Fibroblast of lung (primary cell): ENCODE measurements at places on chromosomes 6 and 20. TPM values are rescaled to one million over a fixed set of nuclear protein-coding genes. Genes with fewer than 3 reads are reported as not detected.

The SALL4 gene
- 0.51 and 1.5 TPM in 2 replicates for total RNA-seq

The HLA-G gene
- total RNA-seq, result not detected in 2 replicates

The BPIFB2 gene
- not detected in 2 replicates for total RNA-seq

The TOP1 gene
- total RNA-seq, result 27.0 and 35.3 TPM in 2 replicates

The PACRG gene
- 0.26 and 0.66 TPM in 2 replicates for total RNA-seq

The EFCAB8 gene
- under 0.01 and 0.26 TPM in 2 replicates for total RNA-seq

The C6orf141 gene
- 0.33 and 0.77 TPM in 2 replicates for total RNA-seq

- no peak overlapping the region for H3K27ac ChIP-seq
- H3K36me3 ChIP-seq, result no peaks in the 10 kb centered on the region
- no peaks in the 10 kb centered on the region for H3K27me3 ChIP-seq
- no peaks in the 10 kb centered on the region for H3K4me1 ChIP-seq
Measured at GRCh38 chr6:156193381-156193780, 583.8 kb upstream of the ARID1B start.

- H3K4me1 ChIP-seq, result peaks cover 11% of the 10 kb centered on the region
- DNase-seq, result no peak
Measured at GRCh38 chr6:170311696-170312095, 5.1 kb downstream of the FAM120B start.

- no peak overlapping the region for H3K27ac ChIP-seq
- DNase-seq, result no peak
- no peaks in the 10 kb centered on the region for H3K27me3 ChIP-seq
- no peak overlapping the region for H3K4me3 ChIP-seq
Measured at GRCh38 chr6:26319405-26320128, 45.4 kb upstream of the BTN3A2 start.

GRCh38 chr6:56951049-56951831 is 3.7 kb upstream of the BEND6 start:
- H3K4me1 ChIP-seq, result peaks cover 4% of the 10 kb centered on the region
- H3K4me3 ChIP-seq, result no peak overlapping the region
- peaks cover 2% of the 10 kb centered on the region for H3K36me3 ChIP-seq
- DNase-seq, result peak; percentile 37
- H3K27ac ChIP-seq, result no peak overlapping the region
- H3K27me3 ChIP-seq, result no peaks in the 10 kb centered on the region

DNA sequence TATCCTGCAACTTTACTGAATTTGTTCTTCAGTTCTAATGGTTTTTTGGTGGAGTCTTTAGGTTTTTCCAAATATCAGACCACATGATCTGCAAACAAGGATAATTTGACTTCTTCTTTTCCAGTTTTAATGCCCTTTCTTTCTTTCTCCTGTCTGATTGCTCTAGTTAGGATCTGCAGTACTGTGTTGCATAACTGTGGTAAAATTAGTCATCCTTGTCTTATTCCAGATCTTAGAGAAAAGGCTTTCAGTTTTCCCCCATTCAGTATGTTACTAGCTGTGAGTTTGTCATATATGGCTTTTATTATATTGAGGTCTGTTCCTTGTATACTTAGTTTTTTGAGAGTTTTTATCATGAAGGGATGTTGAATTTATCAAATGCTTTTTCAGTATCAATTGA is 4.3 kb downstream of the MICA start:
- H3K4me1 ChIP-seq, result peaks cover 8% of the 10 kb centered on the region
- peak; percentile 79 for DNase-seq
- H3K4me3 ChIP-seq, result no peak overlapping the region
- no peaks in the 10 kb centered on the region for H3K27me3 ChIP-seq

DNA sequence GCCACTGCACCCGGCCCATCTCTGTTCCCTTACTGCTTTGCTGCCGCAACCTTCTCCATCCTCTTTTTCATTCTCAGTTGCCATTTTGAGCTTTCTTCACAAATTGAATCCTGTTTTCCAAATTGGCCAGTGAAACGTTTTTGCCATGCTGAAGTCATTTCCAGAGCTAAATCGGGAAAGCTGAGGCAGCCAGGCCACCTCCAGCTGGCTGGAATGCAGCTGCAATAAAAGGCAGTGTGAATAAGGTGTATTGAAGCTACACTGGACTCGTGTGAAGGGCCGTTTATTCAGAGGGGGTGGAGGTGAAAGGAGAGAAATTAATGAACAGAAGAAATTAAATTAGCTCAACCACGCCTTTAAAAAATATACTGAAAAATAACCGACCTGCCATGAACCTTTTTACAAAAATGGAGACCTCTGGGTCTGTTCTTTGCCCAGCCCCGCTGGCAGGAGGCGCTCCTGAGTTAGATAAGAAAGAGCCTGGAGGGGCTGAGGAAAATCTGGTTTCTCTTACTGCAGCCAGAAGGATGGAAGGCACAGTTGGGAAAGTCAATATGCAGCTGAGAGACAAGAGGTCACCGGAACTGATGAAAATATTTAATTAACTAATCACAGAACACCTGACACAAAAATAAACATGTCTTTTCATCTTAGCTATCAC is 283.9 kb downstream of the FOXC1 start:
- H3K27me3 ChIP-seq, result no peaks in the 10 kb centered on the region
- no peak overlapping the region for H3K27ac ChIP-seq
- no peaks in the 10 kb centered on the region for H3K4me1 ChIP-seq
- H3K36me3 ChIP-seq, result no peaks in the 10 kb centered on the region

GRCh38 chr20:10347086-10347880 is 86.7 kb downstream of the MKKS start:
- H3K4me3 ChIP-seq, result no peak overlapping the region
- H3K27ac ChIP-seq, result no peak overlapping the region
- no peaks in the 10 kb centered on the region for H3K27me3 ChIP-seq
- peaks cover 5% of the 10 kb centered on the region for H3K4me1 ChIP-seq
- H3K36me3 ChIP-seq, result no peaks in the 10 kb centered on the region

GRCh38 chr20:3046677-3047462 is 1.0 kb downstream of the MRPS26 start:
- H3K4me3 ChIP-seq, result peak overlapping the region; percentile 80
- no peaks in the 10 kb centered on the region for H3K27me3 ChIP-seq
- H3K36me3 ChIP-seq, result peaks cover 17% of the 10 kb centered on the region
- H3K4me1 ChIP-seq, result peaks cover 8% of the 10 kb centered on the region
- peak; percentile 33 for DNase-seq
- H3K27ac ChIP-seq, result peak overlapping the region; percentile 83

GRCh38 chr6:166713434-166714186 is 86.6 kb upstream of the RPS6KA2 start:
- no peaks in the 10 kb centered on the region for H3K36me3 ChIP-seq
- no peak for DNase-seq
- no peak overlapping the region for H3K4me3 ChIP-seq
- no peaks in the 10 kb centered on the region for H3K27me3 ChIP-seq

DNA sequence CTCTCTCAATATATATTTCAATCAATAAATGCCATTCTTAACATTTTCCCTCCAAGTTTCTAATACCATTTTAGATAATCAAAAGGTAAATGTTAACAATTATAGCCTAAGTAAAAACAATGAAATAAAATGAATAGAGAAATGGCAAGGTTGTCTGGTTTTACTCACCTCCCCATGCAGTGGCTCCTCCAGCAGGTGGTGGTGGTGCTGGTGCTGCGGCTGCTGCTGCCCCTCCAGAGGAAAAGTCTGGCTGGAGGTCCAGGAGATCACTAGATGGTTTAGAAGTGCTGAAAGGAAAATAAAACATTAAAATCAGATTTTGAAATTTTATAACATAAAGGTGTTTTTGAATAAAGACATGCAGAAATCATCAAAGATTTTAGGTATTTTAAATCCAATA is 93.2 kb downstream of the PRSS35 start:
- no peak overlapping the region for H3K27ac ChIP-seq
- no peaks in the 10 kb centered on the region for H3K27me3 ChIP-seq
- H3K4me3 ChIP-seq, result no peak overlapping the region
- no peaks in the 10 kb centered on the region for H3K36me3 ChIP-seq
- no peak for DNase-seq

DNA sequence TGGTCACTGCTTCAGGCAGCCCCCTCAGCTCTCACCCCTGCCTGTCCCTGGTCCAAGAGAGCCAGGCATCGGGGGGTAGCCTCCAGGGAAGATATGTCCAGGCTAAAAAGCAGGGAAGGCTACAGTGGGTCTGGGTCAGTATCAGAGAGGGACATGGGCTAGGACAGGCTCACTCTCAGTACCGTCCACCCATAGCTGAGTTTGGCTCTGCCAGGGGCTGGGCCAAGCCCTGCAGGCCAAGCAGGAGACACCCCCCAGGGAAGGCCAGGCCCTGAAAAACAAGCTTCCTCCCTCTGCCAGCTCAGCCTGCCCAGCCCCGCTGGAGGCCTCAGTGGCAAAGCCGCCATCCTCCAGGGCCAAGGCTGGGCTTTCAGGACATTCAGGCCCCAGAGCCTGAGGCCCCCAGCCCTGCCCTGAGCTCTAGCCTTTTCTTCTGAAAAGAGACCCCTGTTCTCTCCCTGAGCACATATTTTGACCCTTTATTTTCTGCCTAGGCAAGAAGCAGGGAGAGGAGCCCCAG is 28.6 kb upstream of the TGM2 start:
- H3K27ac ChIP-seq, result no peak overlapping the region
- H3K27me3 ChIP-seq, result no peaks in the 10 kb centered on the region
- DNase-seq, result no peak
- no peaks in the 10 kb centered on the region for H3K36me3 ChIP-seq
- no peak overlapping the region for H3K4me3 ChIP-seq

DNA sequence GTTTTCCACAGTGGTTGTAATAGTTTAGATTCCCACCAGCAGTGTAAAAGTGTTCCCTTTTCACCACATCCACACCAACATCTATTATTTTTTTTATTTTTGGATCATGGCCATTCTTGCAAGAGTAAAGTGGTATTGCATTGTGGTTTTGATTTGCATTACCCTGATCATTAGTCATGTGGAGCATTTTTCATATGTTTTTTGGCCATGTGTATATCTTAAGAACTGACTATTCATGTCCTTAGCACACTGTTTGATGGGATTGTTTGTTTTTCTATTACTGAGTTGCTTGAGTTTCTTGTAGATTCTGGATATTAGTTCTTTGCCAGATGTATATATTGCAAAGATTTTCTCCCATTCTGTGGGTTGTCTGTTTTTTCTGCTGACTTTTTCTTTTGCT is 820.1 kb downstream of the TENT5A start:
- H3K36me3 ChIP-seq, result no peaks in the 10 kb centered on the region
- H3K4me1 ChIP-seq, result no peaks in the 10 kb centered on the region
- H3K27ac ChIP-seq, result no peak overlapping the region
- DNase-seq, result peak; percentile 83
- H3K4me3 ChIP-seq, result no peak overlapping the region
- H3K27me3 ChIP-seq, result no peaks in the 10 kb centered on the region
